Cortex of kidney (tissue), 1 donor: ENCODE measurements at places on chromosomes 11 and 22.

DNA sequence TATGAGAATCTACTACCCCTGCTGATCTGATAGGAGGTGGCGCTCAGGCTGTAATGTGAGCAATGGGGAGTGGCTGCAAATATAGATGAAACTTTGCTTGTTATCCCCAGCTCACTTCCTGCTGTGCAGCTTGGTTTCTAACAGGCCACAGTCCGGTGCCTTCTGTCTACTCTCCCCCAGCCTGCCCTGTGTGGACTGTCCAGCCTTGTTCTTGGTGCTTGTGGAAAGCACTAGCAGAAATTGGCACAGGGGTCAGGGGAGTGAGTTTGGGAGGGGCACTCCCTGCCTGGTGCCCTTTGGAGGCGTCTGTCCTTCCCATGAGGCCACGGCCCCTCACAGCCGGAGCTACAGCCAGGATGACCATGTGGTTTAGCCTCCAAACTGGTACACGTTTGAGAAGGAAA lies 14.3 kb downstream of the MOV10L1 start:
- DNase-seq = no peak

- DNase-seq = no peak
Observed at GRCh38 chr11:78725200-78725599, 150.5 kb upstream of the NARS2 start.

DNA sequence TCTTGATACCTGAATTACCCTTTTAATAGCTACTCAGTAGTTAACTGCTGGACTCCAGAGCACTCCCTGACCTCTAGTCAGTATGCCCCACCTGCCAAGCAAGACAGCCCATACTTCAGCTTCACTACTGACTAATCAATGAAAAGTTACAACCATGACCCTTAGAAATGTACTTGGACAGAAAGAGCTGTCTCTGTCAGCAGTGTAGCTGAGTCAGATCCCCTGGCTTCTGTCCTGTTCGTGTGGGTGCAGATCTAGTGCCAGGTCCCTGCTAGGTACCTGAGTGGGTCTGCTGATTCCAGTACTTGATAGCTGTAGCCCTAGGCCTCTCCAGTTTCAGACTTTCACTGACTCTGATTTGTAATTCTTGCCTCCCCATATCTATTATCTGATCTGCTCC lies 265.8 kb upstream of the POU2AF2 start:
- DNase-seq = no peak

DNA sequence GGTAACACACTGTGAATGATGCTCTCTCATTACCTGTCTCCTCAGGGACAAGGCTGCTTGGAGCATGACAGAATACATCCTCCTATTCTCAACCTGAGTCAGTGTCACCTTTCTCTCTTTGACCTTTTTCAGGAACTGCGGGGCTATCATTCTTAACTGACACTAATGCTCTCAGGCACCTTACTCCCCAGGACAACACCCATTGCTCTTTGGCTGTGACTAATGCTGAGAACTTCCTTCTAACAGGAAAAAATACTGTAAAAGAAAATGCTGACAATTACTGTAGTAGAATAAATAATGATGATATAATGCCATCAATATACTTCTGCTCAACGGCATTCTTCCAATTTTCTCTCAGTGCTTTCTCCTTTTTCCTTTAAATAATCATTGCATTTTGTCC lies 2082.7 kb upstream of the RAG2 start:
- DNase-seq = no peak

GRCh38 chr22:23385678-23386631 lies 194.1 kb downstream of the IGLL1 start:
- DNase-seq = no peak

DNA sequence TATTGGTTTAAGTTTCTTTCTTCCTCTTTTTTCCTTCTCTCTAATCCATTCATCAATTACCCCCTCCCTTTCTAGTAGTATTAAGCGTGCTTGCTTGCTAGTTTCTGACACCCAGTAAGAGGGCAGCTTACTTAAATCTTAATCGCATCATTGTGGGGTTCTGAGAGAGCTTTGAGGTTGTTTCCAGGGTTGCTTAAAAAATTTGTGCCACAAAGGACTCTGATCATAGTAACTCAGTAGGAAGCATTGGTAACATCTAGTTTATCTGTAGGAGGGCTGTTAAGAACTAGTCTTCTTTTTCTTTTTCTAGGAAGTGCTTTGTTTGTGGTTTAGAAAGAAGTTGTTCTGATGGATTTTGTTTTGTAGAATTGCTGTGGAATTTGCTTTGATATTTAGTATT lies 45.3 kb downstream of the TMEM135 start:
- DNase-seq = no peak
